ENCODE measurements at places on chromosomes 1 and 21. TPM values are rescaled to one million over a fixed set of nuclear protein-coding genes. Genes with fewer than 3 reads are reported as not detected.

Gene S100A8
- 1.3 TPM for total RNA-seq

Gene KRTAP21-2
- total RNA-seq: 1.7 TPM

Gene KRTAP11-1
- not detected for total RNA-seq

Gene ZNF593OS
- not detected for total RNA-seq

Gene ADAM30
- total RNA-seq: not detected

Gene CFHR3
- total RNA-seq: not detected

Gene PTPN7
- 2.1 TPM for total RNA-seq

All from lower leg skin (tissue), 4 donors.